A549 treated with DMSO at 1 μM for 4 hours (cell line): ENCODE measurements at places on chromosomes 1 and 21. TPM values are rescaled to one million over a fixed set of nuclear protein-coding genes. Genes with fewer than 3 reads are reported as not detected.

OLFM3 gene
- not detected in 5 replicates for total RNA-seq

DIO1 gene
- not detected in 5 replicates for total RNA-seq

GSTM1 gene
- not detected in 5 replicates for total RNA-seq

CCDC181 gene
- 0.13 to 0.17 TPM (median 0.14 TPM) in 4 of 5 replicates, not detected in the other for total RNA-seq

DEPDC1 gene
- 13.1 to 19.7 TPM (median 17.3 TPM) in 5 replicates for total RNA-seq

PTAFR gene
- 0.24 to 0.38 TPM (median 0.29 TPM) in 5 replicates for total RNA-seq

KRTAP11-1 gene
- not detected in 5 replicates for total RNA-seq

RAB42 gene
- 1.5 to 2.4 TPM (median 2.1 TPM) in 5 replicates for total RNA-seq

BRDT gene
- total RNA-seq: not detected in 5 replicates

TEDDM1 gene
- total RNA-seq: not detected in 5 replicates

SDF4 gene
- 110 to 131 TPM (median 118 TPM) in 5 replicates for total RNA-seq

NEK2 gene
- 40.4 to 53.0 TPM (median 49.2 TPM) in 5 replicates for total RNA-seq

PLEKHA6 gene
- total RNA-seq: 21.1 to 30.6 TPM (median 26.1 TPM) in 5 replicates
